Aorta (tissue), 5 donors: ENCODE measurements at places on chromosomes 6 and 20. TPM values are rescaled to one million over a fixed set of nuclear protein-coding genes. Genes with fewer than 3 reads are reported as not detected.

- peaks cover 1% of the 10 kb centered on the region for H3K4me1 ChIP-seq
- no peak overlapping the region for H3K4me3 ChIP-seq
- H3K36me3 ChIP-seq: no peaks in the 10 kb centered on the region
Measured at GRCh38 chr6:2232445-2232844, 13.0 kb downstream of the GMDS start.

DNA sequence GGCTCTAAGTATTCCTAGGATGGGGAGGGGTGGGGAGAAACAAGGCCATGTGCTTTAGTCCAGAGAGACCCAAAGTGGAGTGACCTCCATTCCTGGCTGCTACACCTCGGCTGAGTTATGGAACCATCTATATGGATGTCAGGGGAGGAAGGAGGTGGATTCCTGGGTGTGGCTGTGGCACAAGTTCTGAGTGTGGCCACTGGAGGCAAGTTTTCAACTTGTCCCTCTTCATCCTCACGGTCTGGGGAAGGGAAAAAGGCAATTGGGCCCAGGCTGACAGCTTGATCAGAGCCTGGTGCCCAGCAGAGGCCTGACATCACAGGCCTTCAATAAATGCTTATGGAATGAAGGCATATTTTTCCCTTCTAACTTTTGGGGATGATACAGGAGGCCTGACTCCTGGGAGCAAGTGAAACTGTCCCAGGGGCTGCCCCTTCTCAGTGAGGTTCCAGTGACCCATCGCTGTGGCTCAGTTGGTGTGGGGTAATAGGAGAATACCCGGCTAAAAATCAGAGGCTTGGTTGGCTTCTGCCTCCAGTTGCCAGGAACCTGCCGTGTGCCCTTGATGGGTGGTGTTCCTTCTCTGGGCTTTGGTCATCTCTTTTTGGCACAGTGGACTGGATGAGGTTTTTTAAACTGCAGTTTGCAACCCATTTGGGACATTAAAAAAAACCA, 1.8 kb upstream of the ITPR3 start:
- H3K36me3 ChIP-seq: no peaks in the 10 kb centered on the region
- no peak overlapping the region for H3K4me3 ChIP-seq
- H3K4me1 ChIP-seq: no peaks in the 10 kb centered on the region
- H3K27ac ChIP-seq: no peak overlapping the region
- no peak for DNase-seq
- H3K27me3 ChIP-seq: no peaks in the 10 kb centered on the region

DNA sequence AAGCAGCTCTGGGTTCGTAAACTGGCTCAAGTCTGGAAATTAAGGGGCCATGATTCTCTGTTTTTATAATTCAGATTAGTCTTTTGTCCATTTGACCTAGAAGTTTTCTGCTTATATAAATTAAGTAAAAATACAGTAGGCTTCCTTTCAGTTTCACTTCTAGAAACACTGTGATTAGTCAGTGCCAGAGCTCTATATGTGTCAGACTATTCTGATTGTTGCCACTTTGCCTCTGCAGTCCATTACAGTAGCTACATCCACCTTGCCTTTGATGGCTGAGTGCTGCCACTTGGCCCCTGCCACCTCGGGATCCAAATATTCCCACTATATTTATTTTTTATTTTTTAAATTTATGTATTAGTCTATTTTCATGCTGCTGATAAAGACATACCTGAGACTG, 7.9 kb downstream of the ZC2HC1B start:
- H3K27ac ChIP-seq: no peak overlapping the region
- no peaks in the 10 kb centered on the region for H3K4me1 ChIP-seq
- no peak overlapping the region for H3K4me3 ChIP-seq
- H3K36me3 ChIP-seq: no peaks in the 10 kb centered on the region
- H3K27me3 ChIP-seq: no peaks in the 10 kb centered on the region

DNA sequence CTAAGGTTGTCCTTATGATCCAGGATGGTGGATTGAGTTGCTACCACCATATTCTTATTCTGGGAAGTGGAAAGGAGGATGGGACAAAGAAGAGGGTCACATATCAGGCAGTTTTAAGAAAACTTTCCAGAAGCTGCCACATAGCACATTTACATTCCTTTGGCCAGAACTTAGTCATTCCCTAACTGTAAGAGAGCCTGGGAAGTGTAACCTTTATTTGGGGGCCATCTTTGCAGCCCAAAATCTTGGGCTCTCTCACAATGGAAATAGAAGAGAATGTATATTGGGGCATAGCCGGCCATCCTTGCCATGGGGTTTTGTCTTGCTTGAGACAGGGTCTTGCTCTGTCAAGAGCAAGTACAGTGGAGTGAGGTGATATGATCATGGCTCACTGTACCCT, 8.4 kb downstream of the ZNF341 start:
- H3K4me1 ChIP-seq: no peaks in the 10 kb centered on the region
- H3K27ac ChIP-seq: no peak overlapping the region
- H3K36me3 ChIP-seq: no peaks in the 10 kb centered on the region

- no peak overlapping the region for H3K4me3 ChIP-seq
- H3K27me3 ChIP-seq: no peaks in the 10 kb centered on the region
- H3K4me1 ChIP-seq: no peaks in the 10 kb centered on the region
Measured at GRCh38 chr6:33716379-33716778, 4.9 kb upstream of the UQCC2 start.

GRCh38 chr6:92777146-92777740, 642.1 kb downstream of the EPHA7 start:
- no peaks in the 10 kb centered on the region for H3K4me1 ChIP-seq
- no peak for DNase-seq
- no peak overlapping the region for H3K4me3 ChIP-seq
- no peak overlapping the region for H3K27ac ChIP-seq
- H3K27me3 ChIP-seq: no peaks in the 10 kb centered on the region
- H3K36me3 ChIP-seq: no peaks in the 10 kb centered on the region

PM20D2 gene
- 23.5 TPM for total RNA-seq

DNA sequence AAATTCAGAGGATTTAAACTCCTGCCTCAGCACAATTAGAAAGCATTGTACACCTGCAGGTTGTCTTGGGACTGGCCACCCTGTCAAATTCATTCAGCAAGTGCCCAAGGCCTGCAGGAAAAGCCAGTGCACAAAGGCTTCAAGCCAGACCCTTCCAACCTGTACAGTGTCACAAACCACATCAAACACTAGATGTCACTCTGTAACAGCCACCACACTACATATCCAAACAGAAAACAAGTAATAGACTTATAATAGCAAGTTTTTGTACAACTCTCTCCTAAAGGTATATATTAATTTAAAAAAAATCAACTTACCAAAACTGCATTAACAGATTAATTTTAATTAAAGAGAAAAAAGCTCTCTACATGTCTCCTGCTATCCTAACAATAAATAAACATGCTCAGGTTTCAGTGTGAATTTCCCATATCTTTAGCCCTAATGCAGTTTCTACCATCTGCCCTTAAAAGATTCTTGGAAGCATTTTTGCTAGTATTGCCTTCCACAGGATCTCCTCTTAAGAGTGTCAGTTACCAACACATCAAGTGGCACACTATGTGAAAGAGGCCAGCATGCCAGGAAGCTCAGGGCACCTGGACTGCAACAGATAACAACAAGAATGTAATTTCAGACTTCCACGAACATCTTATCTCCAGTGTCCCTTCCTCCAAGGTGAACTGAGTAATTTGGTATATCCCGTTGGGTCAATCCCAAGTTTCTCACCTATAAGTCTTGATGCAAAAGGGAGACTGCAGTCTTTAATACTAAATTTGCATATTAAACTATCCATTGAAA, 47.5 kb downstream of the RALGAPA2 start:
- H3K4me3 ChIP-seq: no peak overlapping the region
- no peak for DNase-seq
- no peaks in the 10 kb centered on the region for H3K36me3 ChIP-seq

DNA sequence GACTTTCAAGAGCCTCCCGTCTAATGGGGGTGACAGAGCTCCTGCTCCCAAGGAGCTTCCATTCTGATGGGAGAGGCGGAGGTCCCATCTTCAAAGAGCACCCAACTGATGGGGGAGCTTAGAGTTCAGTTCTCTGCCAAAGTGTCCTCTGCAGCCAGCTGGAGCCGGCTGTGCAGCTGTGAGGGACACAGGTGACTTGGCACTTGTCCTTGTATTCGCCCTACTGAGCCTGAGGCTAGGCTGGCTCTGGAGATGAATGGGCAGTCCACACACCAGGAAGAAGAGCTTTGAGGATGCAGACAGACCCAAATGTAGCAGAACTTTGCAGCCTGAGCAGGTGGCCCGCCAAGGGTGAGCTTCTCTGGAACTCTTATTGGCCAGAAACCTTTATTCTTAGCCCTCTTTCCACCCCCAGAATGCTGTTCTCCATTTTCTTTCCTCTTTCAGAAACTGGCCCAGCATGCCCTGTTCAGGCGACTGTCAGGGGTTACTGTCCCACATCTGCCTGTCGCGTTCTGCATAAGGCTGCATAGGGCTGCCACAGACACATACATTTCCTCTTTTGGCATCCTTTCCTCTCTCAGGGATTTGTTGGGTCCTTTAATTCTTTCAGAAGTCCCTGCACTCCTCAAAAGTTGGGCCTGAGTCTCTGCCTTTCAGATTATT, 108.7 kb upstream of the LRFN2 start:
- H3K27me3 ChIP-seq: peaks cover 1% of the 10 kb centered on the region
- no peaks in the 10 kb centered on the region for H3K4me1 ChIP-seq
- H3K27ac ChIP-seq: no peak overlapping the region
- DNase-seq: no peak

DNA sequence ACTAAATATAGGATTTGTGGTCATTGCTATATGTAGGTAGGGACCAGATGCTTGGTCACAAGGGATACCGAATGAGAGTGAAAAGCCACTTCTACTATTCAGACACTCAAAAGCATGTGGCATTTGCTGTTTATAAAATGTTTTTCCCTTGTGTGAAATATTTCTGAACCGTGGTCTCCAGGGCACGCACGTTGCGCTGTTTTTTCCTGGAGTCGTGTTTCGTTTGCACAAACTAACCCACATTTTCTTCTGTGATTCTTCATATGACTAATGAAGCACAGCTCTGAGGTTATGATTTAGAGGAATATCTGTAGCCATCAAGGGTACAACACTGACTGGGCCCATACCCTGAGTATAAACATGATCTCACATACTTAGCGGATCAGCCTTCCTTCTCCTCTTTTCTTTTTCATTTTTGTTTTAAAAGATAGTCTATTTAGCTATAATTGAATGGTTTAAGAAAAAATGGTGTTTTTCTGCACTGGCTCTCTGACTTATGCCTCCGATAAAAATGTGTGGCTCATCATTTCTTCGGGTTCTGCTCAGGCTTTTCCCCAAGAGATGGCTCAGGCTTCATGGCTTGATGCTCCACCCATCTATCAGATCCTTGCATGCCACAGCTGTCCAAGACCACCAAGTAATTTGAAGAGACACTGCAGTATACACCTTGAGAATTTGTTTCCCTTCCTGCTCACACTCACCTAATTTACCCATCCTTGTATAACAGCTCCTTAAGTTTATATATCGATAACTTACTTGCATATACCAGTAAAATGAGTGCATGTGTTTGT, 59.9 kb upstream of the HBS1L start:
- DNase-seq: no peak
- no peak overlapping the region for H3K27ac ChIP-seq
- no peaks in the 10 kb centered on the region for H3K27me3 ChIP-seq
- H3K4me1 ChIP-seq: no peaks in the 10 kb centered on the region
- no peaks in the 10 kb centered on the region for H3K36me3 ChIP-seq

DNA sequence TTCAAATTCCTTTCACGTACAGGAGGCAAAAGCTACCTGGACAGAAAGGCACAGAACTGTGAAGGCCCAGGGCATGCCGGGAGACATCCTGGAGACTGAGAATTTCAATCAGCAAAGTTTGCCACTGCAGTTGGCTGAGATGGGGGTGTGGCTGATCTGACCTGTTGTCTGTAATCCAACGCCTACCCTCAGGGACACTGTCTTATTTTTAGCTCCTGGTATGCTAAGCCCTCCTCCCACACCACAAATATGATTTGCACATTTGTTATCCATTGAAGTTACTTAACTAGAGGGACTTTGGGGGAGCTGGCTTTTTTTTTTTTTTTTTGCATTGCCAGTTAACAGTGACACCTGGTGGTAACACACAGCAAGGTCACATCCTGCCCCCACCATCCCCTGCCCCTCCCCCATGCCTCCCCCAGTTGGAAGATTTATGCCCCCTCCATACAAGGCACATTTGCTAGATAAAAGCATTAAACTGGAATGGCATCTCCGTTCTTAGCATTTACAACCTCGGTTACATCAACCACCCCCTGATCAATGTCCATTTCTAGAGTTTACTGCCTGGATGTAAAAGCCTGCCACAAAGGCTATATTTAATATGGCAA, 40.4 kb downstream of the TTI1 start:
- no peak overlapping the region for H3K4me3 ChIP-seq
- H3K4me1 ChIP-seq: no peaks in the 10 kb centered on the region

GRCh38 chr6:140091895-140092294, 717.4 kb upstream of the CITED2 start:
- H3K27ac ChIP-seq: no peak overlapping the region
- H3K4me3 ChIP-seq: no peak overlapping the region
- H3K36me3 ChIP-seq: no peaks in the 10 kb centered on the region
- no peaks in the 10 kb centered on the region for H3K4me1 ChIP-seq

FAM209B gene
- not detected for total RNA-seq

RBM39 gene
- total RNA-seq: 383 TPM

- H3K27ac ChIP-seq: no peak overlapping the region
- H3K4me1 ChIP-seq: no peaks in the 10 kb centered on the region
- H3K36me3 ChIP-seq: no peaks in the 10 kb centered on the region
- no peak for DNase-seq
- H3K27me3 ChIP-seq: no peaks in the 10 kb centered on the region
Measured at GRCh38 chr6:79461205-79461604, 76.0 kb downstream of the LCA5 start.

DNA sequence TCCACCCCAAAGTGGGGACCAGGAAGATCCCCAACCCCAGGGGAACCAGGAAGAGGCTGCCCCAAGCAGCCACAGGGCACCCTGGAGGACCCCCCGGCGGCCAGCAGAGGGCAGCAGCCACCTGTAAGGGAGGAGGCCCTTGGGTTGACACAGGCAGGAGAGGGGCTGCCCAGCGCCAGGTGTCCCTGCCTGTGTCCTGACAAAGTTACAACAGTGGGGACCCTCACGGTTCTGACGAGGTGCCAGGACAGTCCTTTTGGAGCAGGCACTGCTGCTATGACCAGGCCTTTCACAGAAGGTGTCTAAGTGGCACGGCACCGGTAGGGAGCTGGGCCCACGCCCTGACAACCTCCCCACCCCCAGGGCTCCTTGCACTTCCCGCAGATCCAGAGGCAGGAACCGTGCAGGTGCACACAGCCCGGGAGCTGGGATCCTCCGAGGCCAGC, 176.7 kb downstream of the BMP7 start:
- H3K36me3 ChIP-seq: no peaks in the 10 kb centered on the region
- no peaks in the 10 kb centered on the region for H3K4me1 ChIP-seq
- no peak overlapping the region for H3K4me3 ChIP-seq
- peak; percentile 83 for DNase-seq
- no peaks in the 10 kb centered on the region for H3K27me3 ChIP-seq

VSX1 gene
- not detected for total RNA-seq

GRCh38 chr6:121730616-121731015, 295.2 kb downstream of the GJA1 start:
- H3K27me3 ChIP-seq: no peaks in the 10 kb centered on the region
- H3K36me3 ChIP-seq: no peaks in the 10 kb centered on the region
- DNase-seq: no peak
- H3K27ac ChIP-seq: no peak overlapping the region
